Right renal cortex interstitium (tissue), 3 donors: ENCODE measurements at places on chromosomes 5 and 9.

DNA sequence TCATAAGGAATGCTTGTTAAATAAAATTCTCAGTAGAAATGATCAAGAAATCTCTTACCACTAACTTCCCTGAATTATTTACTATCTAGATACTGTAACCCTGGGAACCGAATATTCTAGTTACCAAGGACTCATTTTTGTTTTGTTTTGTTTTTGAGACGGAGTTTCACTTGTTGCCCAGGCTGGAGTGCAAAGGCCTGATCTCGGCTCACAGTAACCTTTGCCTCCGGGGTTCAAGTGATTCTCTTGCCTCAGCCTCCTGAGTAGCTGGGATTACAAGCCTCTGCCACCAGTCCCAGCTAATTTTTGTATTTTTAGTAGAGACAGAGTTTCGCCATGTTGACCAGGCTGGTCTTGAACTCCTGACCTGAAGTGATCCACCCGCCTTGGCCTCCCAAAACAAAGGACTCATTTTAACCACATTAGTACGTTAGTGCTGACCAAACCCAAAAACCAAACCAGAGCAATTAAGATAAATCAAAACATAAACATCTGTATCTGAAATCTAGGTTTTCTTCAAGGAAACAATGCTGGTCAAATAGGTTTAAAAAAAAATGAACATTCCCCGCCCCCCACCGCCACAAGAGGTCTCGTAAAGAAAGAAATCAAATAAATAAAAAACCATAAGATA, 3.7 kb downstream of the TXN start:
- DNase-seq, result no peak

GRCh38 chr5:167754501-167755021, 536.9 kb upstream of the WWC1 start:
- DNase-seq, result no peak

- no peak for DNase-seq
Observed at GRCh38 chr5:129717751-129718310, 30.1 kb upstream of the MINAR2 start.

DNA sequence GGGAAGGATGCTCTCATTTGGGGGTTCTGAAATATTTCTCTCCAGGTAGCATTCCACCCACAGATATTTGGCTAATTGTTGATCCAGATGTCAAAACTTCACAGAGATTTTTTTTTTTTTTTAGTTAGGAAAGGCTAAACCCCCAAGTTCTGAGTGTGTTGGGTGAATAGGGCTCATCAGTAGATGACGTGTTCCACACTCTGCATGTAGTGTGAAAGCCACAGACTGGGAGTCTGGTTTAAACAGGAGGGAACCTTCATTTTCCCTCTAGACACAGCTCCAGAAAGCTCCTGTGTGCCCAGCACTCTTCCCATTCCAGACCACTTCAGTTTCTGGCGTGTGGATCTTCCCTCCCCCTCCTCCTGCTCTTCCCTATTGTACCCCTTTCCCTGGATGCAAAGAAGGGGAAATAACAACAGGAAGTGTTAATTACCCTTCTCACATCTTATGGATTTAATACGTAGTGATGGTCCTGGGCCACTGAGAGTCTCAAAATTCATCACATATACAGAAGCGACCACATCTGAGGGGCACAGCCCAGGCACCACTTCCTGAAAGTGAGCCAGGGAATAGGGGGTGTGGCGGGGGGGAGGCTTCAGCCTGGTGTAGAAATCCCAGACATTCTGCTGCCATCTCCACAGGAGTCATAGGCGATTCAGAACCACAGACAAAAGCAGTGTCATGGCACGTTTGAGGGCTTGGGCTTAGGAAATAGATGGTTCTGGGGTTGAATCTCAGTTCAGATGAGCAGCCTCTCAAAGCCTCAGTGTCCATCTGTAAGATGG, 65.1 kb downstream of the DAP start:
- DNase-seq, result no peak

DNA sequence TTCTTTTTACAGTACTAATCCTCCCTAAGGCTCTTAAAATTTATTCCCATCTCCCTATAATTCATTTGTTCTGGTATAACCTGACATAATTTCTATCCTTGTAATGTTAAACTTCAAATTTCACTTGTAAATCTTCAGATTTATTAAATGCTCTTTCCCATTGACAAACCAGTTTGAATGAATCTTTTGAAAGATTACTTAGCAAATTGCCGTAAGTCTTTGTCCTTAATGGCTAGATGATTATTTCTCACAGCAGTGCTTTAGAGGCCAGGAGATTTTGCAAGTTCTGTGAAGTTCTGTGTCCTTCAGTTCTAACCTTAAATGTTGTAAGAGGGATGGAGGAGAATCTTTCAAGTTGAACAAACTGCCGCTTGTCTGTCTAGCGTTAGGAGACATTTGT, 4.2 kb downstream of the SLC44A1 start:
- no peak for DNase-seq

GRCh38 chr9:131475956-131476776, 26.6 kb upstream of the POMT1 start:
- DNase-seq, result no peak

DNA sequence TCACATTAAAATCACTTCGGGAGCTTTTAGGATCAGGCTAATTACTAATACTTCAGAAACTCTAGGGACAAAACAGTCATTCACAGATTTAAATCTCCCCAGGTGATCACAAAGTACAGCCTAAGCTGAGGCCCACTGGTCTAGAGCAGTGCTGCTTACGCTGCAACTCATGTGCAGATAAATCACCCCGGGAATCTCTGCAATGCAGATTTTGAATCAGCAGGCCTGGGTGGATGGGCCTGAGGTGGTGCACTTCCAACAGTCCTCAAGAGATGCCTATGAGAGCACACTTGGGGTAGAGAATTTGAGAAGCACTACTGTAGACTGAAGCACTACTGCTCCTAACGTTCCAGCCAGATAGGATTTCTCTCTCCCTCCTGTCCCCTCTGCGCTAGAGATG, 28.4 kb downstream of the CSF1R start:
- DNase-seq, result no peak
